ENCODE measurements at places on chromosomes 6 and 20.

DNA sequence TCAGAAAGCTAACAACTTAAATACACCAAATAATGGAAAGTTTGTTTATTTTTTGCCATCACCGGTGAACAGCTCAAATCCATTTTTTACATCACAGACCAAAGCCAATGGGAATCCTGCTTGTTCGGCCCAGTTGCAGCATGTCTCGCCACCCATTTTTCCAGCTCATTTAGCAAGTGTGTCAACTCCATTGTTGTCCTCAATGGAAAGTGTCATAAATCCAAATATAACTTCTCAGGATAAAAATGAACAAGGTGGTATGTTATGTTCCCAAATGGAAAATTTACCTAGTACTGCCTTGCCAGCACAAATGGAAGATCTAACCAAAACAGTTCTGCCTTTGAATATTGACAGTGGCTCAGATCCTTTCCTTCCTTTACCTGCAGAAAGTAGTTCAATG, 65.3 kb upstream of the SMIM8 start:
- DNase-seq = no peak

DNA sequence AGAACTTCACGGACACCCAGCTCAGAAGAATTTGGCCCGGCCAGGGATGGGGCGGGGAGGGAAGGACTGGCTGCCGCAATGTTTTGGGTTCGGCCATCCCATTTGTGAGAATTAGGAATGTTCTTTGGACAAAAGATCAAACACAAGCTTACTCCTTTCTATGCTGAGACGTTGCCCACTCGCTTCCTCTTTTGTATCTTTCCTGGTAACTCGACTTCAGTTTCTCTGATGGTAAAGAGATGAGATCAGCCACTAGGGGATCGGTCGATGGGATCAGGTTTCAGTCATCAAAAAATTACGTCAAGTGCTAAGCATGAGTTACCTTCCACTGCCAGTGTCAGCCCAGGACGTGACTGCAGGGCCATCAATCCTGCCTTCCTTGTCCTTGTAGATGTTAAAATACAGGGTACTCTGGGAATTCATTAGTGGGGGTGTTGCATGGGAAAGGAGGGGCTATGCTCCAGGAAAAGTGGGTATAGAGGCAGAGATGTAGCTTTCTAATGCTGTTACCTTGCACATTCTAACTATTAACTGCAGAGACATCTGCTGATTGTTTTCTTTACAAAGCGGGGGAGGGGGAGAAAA, 190.2 kb downstream of the TSHZ2 start:
- no peak for DNase-seq

GRCh38 chr6:44631968-44632367, 244.5 kb downstream of the CDC5L start:
- no peak for DNase-seq

DNA sequence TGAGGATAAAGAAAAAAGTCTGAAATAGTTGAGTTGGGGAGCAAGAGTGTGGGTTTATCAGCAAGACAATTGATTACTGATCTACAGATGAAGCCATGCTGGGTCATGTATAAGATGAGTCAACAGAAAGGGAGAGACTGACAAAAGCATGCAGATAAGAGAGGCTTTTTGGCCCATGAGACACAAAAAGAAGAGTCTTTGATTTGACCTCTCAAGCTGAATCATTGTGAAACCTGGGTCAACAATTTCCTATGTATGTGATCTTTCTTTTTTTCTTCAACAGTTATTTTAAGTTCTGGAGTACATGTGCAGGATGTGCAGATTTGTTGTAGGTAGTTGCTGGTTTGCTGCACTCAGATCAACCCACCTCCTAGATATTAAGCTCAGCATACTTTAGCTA, 15.9 kb downstream of the RIMS1 start:
- DNase-seq = no peak

GRCh38 chr6:11008821-11009220, 35.3 kb downstream of the ELOVL2 start:
- no peak for DNase-seq

DNA sequence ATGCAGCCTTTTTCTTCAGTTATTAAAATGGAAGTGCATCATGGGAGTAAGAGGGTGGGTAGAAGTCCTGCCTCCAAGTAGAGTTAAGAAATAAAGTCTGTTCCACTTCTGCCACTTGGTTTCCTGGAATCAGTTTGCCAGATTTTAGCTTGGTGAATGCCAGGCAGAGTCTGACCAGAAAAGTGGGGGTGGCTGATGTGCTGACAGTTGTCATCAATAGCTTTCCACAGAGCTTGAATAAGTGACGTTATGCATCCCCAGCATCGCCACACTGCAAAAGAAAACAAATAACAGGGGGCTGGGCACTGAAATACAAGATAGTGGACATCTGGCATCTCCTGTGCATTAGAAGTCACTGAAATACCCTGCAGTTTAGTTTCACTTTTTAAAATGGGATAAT, 30.8 kb upstream of the CEP162 start:
- no peak for DNase-seq

- DNase-seq = no peak
Observed at GRCh38 chr6:43207286-43207685, 22.0 kb downstream of the DNPH1 start.

DNA sequence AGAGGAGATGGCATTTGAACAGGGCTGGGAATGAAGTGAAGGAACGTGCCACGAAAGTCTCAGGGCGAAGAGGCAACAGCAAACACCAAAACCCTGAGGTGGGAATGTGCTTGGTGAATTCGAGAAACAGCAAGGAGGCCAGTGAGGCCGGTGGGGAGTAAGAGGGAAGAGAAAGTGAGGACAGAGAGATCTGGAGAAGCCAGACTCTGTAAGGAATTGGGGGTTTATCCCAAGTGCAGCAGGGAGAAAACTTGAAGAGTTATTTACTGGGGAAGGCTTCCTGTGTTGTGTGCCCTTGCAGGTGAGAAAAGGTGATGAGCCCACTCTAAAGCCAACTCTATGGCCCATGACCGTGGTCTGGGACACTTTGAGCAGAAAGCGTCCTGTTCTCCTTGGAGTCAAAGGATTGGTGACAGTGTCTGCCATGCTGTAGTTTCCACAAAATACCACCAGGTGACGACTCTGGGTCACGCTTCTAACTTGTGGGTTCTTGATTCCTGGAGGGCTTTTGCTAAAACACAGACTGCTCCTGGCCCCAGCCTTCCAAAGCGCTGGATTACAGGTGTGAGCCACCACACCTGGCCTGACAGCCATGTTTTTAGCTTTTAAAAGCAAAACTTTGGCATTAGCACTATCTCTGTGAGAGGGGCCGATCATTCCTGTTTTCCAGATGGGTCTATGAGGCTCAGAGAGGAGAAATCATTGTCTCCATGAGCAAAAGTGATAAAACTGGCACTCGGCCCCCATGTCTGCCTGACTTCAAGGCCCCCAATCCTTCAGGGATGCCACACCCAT, 18.0 kb upstream of the CSNK2A1 start:
- no peak for DNase-seq

DNA sequence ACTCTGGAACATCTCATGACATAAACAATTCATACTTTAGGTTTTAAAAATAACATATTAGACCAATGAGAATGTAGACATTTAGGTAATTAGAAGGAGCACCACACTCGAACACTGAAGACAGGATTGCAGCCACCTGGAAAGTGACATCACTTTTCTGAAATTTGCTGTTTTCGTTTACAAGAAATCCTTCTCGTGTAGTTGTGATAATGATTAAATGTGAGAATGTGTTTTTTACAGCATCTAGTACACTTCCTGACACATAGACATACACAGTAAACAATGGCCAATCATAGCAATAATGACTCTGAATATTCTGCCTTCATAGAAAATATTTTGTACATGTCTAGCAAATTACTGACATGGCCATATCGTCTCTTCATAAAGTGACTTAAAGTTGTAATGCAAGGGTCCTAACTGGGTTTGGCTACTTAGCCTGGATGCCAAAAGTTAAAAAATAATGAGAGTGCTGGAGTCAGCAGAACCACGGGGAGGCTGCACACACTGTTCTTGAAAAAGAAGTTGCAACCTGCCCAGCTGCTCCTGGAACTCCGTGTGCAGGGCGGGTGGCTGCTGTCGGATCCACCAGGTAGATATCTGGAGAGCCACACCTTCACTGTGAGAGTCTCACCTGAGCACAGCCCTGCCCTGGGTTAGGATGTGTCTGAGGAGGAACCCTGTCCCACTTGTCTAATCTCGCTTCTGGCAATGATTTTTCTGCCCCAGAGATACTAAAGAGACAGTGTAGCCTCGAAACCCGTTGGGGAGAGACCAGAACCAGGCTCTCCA, 212.9 kb downstream of the QKI start:
- no peak for DNase-seq

DNA sequence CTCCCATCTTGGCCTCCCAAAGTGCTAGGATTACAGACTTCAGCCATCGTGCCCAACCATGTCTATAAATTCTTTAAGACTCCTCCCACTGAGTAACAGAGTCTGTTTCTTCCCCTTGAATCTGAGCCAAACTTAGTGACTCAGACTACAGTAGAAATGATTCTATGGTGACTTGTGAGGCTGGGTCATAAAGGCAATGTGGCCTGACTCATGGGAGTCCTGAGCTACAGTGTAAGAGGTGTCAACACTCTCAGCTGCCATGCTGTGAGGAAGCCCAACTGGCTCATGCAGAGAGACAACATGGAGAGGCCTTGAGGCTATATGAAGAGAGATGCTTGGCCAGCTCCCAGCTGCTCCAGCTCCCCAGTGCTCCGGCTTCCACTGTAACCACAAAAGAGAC, 5.2 kb upstream of the NRSN2 start:
- DNase-seq = no peak

- DNase-seq = no peak
Observed at GRCh38 chr6:69105288-69105687, 470.2 kb downstream of the ADGRB3 start.

DNA sequence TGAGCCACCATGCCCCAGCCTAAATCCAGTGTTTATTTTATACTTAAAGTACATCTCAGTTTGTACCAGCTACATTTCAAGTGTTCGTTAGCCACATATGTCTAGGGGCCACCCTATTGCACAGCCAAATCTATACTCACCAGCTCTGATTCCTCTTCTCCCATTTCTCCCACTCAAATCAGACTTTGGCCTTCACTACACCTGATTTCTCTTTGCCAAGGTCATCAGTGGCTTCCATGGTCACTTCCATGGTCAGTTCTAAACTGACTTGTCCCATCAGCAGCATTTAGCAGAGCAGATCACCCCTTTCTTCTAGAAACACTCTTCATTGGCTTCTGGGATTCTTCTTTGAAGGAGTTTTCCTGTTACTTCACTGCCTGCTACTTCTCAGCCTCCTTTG, 14.1 kb downstream of the GHRH start:
- DNase-seq = no peak

GRCh38 chr20:23114448-23115082, 28.4 kb upstream of the CD93 start:
- no peak for DNase-seq

- no peak for DNase-seq
Observed at GRCh38 chr6:56915832-56916231, 39.1 kb upstream of the BEND6 start.

GRCh38 chr6:137341681-137342195, 122.6 kb upstream of the IFNGR1 start:
- peak; percentile 10 for DNase-seq

- DNase-seq = peak; percentile 55
Observed at GRCh38 chr6:501891-502601, 110.5 kb downstream of the IRF4 start.

DNA sequence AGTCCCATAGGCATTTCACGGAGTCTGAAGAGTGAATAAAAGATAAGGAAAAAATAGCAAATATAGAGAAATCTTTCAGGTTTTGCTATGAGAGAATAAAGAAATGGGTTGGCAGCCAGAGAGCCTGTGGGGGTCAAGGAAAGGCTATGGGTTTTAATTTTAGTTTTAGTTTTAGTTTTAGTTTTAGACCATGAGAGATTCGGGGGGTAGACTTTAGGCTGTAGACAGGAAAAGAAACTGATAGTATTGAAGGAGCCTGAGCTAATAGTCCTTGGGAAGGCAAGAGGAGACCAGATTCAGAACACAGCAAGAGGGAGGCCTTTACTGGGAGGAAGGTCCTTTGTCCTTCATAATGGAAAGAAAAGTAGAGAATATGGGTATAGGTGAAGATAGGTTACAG, 19.3 kb downstream of the DOP1A start:
- no peak for DNase-seq

DNA sequence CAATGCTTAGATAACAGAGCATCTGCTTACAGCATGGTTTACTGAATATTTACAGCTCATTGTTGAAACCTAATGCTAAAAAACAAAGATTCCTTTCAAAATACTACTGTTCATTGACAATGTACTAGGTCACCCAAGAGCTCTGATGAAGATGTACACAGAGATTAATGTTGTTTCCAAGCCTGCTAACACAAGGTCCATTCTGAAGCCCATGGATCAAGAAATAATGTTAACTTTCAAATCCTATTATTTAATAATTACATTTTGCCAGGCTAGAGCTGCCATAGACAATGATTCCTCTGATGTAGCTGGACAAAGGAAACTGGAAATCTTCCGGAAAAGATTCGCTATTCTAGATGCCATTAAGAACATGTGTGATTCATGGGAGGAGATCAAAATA, 355.6 kb downstream of the TENT5A start:
- DNase-seq = no peak

- no peak for DNase-seq
Observed at GRCh38 chr20:25007491-25008305, 15.1 kb upstream of the APMAP start.

GRCh38 chr6:159762681-159763293, 942 bp downstream of the ACAT2 start:
- DNase-seq = no peak

GRCh38 chr20:64063389-64064144, 569 bp downstream of the TCEA2 start:
- DNase-seq = no peak

GRCh38 chr6:159467473-159468041, 225.5 kb downstream of the SOD2 start:
- DNase-seq = no peak

- no peak for DNase-seq
Observed at GRCh38 chr6:122751326-122751725, 28.2 kb upstream of the FABP7 start.

- DNase-seq = no peak
Observed at GRCh38 chr20:17644451-17644850, 37.6 kb downstream of the RRBP1 start.

GRCh38 chr6:32050562-32050961, 12.3 kb downstream of the CYP21A2 start:
- DNase-seq = no peak

DNA sequence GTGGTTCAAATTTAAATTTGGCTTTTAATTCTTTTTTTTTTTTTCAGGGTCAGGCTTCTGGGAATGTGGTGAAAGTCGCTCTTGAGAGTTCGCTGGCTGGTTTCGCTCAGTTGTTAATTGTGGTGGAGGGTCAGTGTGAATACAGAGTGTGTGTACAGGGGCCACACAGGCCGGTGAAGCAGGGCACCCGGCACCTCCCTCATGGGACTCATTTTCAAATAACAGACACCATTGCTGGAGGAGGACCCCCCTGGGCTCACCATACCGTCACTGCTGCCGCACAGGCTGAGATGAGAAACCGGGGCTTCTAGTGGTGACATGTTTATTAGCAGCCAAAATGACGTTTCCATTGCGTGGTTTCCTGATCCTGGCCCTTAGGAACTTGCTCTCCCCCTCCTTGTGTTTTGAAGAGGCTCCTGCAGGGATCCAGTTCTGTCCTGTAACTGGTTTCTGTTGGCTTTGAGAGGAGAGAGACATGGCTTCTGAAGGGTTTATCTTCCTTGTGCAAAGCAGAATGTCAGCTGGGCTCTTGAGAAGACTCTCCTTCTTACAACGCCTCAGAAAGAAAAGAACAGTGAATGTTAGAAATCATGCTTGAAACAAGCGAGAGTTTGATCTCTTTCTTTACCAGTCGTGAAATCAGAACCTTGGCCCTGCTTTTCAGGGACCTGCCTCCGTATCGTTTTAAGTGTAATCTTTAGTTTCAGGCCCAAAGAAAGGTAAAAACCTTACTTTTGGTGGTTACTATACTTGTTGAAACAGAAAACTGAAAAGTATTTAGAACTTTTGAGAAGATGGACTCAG, 37.8 kb downstream of the DUSP22 start:
- no peak for DNase-seq
